ENCODE measurements at places on chromosomes 7 and 10.

- no peak for DNase-seq
These were observed 32.7 kb downstream of the COL26A1 start for GRCh38 chr7:101395376-101395775.

DNA sequence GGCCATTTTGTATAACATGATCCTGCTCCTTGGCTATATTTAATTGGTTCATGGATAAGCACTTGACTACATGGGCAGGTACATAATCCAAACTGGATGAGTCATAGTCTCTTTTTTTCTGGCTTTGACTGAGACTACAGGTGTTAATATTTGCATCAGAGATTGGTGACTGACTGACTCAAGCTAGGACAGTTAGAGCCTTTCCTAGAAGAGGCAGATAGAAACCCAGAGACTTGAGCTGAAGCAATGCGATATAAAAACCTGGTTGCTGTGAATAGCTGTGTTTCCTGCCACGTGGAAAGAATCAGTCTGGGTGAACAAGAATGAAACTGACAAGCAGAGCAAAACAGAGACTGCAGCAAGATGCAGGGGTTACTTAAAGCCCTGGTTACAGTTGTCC is 81.0 kb downstream of the SAMD9 start:
- DNase-seq = no peak

DNA sequence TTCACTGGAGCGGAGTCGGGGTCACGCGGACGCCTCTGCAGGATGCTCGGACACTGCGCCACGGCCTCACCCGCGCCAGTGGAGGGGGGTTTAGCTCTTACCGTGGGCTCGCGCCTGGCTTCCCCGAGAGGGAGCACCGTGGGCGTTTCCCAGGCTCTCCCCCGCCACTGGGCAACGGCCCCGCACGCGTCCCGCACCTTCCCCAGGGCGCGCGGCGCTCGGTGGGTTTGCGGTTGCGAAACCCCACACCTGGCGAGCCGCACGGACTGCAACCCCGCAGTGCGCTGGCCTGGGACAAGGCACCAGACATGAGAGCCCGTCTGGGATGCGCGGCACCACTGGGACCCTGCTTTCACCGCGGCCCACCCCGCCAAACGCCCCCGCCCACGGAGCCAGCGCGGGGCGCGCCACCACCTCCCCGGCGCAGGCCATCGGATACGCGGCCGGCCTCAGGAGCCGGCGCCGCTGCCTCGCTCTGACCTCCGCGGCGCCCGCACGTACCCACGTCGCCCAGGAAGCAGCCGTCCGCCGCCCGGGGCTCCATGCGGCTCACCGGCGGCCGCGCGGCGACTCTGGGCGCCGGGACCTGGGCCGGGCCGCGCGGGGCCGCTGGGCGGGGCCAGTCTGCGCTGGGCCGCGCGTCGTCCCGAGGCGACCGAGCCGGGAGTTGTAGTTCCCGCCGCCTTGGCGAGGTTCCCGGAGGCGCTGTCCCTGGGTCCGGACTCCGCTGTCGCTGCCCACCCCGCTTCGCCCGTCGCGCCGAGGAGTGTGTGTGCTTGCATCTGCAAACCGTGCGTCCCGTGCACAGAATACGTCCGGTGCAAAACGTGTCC is at the start of gene ASB13:
Gene ASB13 (minus strand): TSS at position 588 of the 833 bp plus-strand sequence. CDS start 44 bp downstream, at position 544.
- peak; percentile 89 for DNase-seq

GRCh38 chr10:68684413-68684812 is 36.6 kb upstream of the CCAR1 start:
- DNase-seq = no peak

DNA sequence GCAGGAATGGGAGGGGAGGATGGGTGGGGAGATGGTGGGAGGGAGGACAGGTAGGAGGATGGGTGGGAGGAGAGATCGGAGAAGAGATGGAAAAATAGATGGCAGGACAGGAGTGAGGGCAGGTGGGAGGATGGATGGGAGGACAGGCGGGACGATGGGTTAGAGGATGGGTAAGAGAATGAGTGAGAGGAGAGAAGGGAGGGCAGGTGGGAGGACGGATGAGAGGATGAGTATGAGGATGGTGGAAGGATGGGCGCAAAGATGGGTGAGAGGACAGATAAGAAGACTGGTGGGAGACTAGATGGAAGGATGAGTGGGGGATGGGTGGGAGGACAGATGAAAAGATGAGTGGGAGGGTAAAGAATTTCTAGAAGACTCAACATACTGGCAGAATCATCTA is 438.6 kb downstream of the PLXNA4 start:
- DNase-seq = no peak

GRCh38 chr10:111118758-111119157 is 41.9 kb downstream of the ADRA2A start:
- DNase-seq = no peak

- no peak for DNase-seq
These were observed 21.5 kb downstream of the CUX1 start for GRCh38 chr7:101838837-101839483.

DNA sequence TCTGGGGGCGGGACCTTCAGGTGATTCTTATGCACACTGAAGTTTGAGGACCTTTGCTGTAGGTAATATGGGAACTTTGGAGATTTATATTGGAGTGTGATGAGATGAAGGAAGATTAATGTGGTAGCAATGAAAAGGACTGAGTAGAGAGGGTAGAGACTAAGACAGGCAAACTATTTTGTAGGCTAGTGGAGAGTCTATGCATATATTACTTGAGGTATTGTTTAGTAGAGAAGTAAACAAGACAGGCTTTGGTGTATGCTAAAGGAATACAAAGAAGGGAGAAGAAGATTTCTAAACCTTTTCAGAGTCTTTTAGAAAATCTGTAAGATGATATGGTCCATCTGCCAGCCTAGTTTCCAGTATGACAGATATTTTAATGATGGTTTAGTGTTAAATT is 129.1 kb downstream of the EXOC4 start:
- no peak for DNase-seq

DNA sequence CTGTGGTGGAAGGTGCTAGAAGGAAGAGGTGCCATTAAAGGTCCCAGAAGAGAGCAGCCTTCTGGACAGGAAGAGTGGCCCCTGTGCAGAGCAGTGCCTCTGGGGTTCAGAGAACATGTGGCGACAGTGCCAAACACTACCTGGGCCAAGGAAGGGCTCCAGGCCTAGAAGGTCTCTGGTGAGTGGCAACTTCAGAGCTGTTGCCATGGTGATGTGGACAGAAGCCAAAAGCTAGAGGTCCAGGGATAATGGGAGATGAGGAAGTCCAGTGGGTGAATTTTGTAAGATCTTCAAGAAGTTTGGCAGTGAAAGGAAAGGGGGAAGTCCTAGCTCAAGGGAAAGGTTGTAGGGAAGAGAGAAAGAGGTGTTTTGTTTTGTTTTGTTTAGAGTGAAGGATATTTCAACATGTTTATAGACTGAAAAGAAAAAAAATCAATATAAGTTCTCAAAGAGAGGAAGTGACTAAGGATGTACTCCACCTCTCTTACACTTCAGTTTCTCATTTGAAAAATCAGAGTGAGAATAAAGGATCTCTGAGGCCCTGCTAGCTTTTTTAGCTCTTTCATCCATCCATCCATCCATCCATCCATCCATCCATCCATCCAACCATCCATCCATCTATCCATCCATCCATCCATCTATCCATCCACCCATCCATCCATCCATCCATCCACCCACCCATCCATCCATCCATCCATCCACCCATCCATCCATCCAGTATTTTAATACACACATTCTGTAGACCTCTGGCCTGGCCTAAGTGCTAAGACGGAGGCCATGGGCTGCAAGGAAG is 77.1 kb upstream of the DUSP5 start:
- peak; percentile 76 for DNase-seq

DNA sequence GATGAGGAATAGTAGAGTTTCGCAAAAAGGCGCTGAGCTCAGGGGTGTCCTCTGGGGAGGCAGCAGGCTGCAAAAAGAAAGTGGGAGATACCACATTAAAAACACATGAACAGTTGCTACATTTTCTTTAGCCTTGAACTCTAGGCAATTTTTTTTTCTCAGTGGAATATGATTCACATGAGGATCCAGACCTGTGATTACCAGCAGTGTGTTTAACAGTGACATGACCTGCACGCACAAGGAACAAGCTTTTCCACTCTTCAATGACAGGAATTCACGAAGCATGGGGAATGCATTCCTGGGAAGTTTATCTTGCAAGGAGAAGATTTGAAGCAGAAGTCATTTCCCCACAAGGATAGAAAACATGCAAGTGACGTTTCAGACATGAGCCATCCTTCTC is 161.6 kb downstream of the ITGA8 start:
- peak; percentile 24 for DNase-seq

GRCh38 chr10:129758207-129759021 is 205.7 kb downstream of the EBF3 start:
- no peak for DNase-seq

DNA sequence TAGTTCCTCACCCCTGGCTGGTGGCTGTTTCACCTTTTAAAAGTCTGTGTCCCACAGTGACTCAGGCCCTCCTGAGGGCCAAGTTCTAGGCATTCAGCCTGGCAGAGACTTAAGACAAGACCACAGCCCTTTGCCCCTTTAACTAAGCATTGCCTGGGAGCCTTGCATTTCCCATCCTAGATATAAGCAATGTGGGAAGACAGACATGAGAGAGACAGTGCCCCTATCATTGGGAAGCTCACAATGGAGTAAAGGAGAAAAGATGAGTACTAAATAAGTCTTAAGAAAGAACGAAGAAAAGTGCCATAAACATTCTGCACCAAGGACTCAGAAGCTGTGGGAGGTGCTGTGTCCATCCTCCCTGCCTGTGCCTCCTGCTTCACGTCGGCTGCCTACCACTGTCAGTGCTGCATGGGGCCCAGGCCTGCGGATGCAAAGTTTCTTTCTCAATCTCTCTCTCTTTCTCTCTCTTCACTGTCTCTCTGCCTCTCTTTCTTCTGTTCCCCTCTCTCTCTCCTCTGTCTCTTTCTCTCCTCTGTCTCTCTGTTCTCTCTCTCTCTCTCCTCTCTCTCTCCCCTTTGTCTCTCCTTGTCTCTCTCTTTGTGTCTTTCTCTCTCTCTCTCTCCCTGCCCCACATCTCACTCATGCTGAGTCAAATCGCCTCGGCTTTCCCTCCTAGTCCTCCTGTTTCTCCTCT is 21.5 kb downstream of the GPRIN2 start:
- no peak for DNase-seq

- DNase-seq = no peak
These were observed 143.5 kb downstream of the RGS10 start for GRCh38 chr10:119398996-119399395.

GRCh38 chr7:105656922-105657521 is 75.7 kb upstream of the EFCAB10 start:
- peak; percentile 28 for DNase-seq

DNA sequence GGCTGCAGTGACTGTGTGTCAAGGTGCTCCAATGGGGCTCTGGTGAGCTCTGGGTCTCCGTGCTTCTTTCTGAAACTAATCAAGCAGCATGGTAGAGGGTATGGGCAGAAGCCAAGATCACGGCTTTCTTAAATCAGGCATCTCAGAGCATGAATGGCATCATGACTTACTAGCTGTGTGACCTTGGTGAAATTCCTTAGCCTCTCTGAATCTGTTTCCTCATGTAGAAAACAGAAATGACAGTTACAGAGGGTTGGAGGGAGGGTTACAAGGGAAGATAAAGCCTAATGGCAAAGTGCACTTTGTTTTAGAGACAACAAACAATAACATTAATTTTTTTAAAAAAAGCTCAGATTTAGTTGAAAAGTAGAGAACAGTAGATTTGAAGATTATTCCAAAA is 34.9 kb downstream of the FRMPD2 start:
- no peak for DNase-seq

DNA sequence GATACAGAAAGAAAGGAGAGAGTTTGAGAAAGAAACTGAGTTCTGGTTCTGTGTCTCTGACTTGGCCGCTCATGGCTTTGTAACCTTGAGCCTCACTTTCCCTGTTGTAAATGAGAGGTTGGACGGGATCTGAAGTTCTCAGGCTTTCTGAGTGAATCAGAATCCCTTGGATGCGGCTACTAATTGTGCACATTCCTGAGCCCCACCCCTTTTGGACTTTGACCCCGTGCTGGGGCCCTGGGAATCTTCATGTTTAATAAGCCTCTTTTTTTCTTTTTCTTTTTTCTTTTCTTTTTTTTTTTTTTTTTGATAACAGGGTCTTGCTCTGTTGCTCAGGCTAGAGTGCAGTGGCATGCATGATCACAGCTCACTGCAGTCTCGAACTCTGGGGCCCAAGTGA is 26.9 kb downstream of the SLC25A28 start:
- no peak for DNase-seq

DNA sequence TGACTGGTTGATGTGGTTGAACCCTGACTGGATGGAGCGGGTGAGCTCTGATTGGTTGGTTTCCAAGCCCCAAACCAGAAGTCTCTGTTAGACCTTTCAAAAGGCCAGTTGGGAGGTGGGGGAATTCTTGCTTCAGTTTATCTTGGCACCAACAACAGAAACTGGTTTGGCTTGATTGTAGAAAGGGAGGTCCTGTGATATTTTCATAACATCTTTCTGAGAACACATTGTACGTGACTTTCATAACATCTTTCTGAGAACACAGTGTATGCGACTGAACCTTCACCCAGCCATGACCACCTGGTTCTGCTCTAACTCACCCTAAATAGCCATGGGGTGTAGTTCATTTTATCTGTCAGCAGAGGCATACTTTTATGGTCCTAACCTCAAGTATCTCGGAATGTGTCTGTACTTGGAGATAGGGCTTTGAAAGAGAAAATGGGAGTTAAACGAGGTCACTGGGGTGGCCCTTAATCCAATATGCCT is 88.3 kb downstream of the GALNT17 start:
- DNase-seq = no peak

DNA sequence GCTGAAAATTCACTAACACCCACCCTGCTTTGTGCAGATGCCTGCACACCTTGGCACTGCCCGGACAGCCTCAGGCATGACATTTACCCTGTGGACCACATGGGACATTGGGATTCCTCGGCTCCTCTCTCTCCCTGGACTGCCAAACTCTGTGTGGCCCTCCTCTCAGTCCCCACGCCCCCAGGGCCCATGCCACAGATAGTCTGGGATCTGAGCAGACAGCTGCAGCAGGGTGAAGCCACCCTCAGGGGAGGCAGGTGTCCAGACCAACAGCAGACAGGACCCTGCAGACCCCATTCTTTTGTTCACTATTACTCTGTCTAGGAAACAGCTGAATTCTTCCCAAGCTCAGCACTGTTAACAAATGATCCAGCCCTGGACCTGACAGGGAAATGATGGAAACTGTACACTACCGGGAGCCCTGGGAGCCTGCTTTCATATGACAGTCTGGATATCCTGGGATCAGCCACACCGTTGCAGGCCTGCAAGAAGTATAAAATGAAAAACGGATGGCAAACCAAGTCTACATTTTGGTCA is 83.4 kb downstream of the VOPP1 start:
- no peak for DNase-seq

- DNase-seq = no peak
These were observed 166.7 kb downstream of the PTPN20 start for GRCh38 chr10:47077941-47078340.

GRCh38 chr10:110840225-110840922 is 31.4 kb upstream of the PDCD4 start:
- DNase-seq = no peak

- no peak for DNase-seq
These were observed 27.3 kb downstream of the NAPEPLD start for GRCh38 chr7:103121641-103122040.
